ENCODE measurements at places on chromosomes 5 and 9.

GRCh38 chr5:115231598-115231997 lies 31.1 kb downstream of the PGGT1B start:
- DNase-seq = no peak

DNA sequence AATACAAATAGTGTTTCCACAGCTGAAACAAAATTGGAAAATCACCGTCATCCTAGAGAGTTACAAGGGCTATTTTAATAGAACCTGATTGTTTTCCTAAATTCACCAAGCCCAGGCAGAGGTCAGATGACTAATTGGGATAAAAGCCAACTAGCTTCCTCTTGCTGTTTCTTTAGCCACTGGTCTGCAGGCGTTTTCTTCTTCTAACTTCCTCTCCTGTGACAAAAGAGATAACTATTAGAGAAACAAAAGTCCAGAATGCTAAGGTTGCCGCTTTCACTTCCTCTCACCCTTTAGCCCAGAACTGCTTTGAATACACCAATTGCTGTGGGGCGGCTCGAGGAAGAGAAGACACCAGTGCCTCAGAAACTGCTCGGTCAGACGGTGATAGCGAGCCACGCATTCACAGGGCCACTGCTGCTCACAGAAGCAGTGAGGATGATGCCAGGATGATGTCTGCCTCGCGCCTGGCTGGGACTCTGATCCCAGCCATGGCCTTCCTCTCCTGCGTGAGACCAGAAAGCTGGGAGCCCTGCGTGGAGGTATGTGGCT lies at the start of gene TLR4:
TLR4 (plus strand) TSS at position 380 of the 552 bp plus-strand sequence; CDS start at position 450, 70 bp downstream.
- peak; percentile 73 for DNase-seq

DNA sequence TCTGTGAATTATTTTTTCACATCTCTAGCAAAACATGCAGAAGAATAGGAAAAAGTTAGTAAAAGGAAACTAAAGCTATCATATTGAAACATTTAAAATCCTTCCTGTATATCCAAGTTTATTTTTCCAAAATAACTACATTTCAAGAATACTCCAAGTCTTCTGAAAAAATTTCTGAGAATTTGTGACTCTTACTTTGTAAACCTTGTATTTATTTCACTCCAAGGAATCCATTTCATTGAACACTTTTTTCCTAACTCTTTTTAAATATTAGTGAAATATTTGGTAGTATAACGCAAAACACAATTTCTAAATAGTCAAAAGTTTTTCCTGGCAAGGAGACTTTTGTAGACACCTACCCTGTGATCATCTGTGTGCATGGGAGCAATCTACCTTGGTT lies 19.3 kb downstream of the ECM2 start:
- no peak for DNase-seq

DNA sequence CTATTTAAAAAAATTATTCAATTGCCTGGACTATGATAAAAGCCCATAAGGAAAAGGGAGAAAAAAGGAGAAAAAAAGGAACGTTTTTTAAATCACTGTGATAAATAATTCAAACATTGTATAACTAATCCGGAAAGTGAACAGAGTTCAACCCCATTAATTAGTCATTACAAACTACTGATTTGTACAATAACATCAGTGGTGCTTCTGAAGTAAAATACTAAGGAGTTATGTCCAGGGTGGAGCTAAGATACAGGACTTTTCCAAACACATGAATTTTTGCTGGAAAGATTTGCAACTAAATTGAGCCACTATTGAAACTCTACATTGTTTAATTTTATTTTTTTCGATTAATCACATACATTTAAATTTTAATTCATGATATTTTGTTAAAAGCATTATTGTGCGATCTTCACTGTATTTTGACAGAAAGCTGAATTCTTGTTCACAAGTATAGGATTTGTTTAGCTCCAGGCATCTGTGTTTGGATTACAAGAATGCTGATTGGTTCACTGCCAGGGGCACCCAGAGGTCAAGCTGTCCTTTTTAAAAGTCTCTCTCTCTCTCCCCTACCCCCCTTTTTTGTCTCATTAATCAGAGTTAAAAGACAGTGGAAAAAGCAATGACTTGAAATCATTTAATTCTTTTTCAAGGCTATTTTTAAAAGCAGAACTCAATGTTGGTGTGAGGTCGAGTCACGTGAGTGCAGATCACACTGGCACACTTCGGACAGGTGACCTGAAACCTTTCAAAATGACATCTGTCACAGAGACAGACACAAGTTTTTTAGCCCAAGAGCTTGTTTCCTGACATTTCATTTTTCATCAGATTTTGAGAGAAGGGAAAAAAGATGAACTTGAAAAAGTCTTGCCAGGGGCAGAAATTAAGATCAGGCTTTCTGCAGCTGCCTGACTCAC lies 387.3 kb downstream of the NR2F1-AS1 start:
- DNase-seq = peak; percentile 19

DNA sequence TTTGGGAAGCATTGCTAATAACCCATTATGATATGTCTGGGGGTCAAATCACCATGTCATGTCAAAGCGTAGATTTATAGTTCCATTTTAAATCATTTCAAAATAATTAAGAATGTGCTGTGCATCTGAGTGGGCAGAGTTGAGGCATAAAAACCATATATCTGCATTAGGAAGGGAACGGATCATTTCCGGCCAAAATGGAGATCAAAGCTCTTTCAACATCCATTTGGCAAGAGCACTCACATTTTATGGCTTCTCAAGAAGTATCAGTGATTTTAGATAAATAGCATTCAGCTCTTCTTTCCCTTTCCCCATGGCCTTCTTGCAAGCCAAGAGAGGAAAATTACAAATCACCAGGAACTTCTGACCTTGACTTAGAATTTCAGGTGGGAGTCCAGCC lies 89.9 kb downstream of the HSPA4 start:
- DNase-seq = no peak

DNA sequence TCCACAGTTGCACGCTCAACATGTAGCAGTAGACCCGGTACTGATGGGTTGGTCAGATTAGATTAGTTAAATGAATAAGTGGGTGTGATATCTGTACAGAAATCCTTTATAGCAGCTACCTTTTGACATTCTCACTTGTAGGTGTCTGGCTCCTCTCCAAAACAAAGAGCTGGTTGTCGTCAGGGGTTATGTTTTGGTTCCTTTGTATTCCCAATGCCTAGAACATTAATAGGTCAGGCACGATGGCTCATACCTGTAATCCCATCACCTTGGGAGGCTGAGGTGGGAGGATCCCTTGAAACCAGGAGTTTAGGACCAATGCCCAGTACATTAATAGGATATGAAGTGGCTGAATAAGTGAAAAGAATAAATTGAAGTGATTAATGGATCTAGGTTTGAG lies 182.1 kb downstream of the SNCAIP start:
- DNase-seq = no peak

DNA sequence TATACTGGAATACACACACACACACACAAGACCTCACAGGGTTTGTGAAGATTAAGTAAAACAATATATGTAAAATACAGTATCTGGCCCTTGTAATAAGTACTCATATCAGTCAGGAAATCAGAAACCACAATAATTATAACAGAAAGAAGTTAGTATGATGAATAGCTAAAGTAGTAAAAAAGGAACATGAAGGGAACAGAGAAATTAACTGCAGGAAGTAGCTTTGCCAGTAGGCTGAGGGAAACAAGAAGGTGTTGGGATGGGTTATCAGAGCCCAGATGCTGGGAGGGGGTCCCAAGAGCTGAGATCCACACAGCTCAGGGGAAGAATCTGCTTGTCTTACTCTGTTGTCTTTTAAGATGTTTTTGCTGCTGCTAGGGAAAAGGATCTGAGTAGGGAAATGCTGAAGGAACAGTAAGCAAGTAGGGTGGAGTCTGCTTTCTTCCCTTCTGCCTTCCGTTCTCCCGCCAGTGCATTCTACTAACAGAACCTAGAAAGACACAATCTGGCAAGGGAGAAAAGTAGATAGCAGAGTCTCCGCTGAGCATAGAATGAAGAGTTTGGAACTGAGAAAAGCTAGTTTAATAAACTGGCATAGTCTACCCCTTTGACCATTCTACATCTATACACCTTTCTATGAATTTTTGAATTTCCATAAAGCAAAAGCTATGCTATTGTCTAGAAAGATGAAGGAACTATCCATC lies 55.3 kb upstream of the ALDH1A1 start:
- no peak for DNase-seq

DNA sequence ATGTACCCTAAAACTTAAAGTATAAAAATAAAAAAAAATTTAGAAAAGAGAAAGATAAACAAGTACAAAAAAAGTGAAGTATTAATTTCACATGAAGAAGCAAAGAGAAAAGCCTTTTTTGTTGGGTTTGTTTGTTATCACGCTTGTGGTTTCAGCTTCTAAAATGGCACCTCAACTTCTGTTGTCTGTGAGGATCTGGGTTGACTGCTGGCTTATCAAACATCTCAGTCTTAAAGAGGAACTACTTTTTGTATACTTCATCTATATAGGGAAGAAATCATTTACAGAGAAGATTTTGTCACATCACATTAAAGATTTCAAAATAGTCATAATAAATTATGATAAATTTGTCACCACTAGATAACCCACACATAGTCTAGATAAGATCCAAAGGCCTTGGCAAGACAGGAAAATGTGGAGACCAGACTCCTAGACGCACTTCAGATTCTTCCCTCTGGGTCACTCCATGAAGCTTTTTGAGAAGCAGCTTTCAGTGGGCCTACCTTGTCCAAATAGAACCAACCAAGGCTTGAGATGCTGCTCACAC lies 8.8 kb upstream of the ADGRV1 start:
- DNase-seq = no peak

- DNase-seq = peak; percentile 89
These were observed 198.1 kb downstream of the NR3C1 start for GRCh38 chr5:143205386-143205785.

- no peak for DNase-seq
These were observed 103.7 kb downstream of the FOXD1 start for GRCh38 chr5:73344835-73345234.

GRCh38 chr5:173237143-173237874 lies 2.3 kb upstream of the NKX2-5 start:
- DNase-seq = no peak

GRCh38 chr9:36486329-36486932 lies 86.3 kb upstream of the MELK start:
- no peak for DNase-seq

DNA sequence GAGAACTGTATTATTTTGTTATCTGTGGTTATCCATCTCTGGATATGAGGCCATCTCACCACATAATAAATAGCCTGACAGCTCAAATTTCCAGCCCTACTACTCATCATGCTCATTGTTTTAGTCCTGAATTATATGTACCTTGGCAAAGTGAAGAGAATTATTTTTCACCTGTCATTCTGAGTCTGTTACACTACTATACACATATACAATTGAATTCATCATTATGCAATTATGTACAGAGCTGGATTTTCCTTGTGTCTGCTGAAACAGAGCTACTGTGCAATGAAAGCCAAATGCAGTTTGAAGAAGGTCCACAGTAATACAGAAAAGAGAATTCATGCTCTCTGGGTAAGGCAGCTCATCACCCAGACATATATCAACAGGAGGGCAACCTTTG lies 28.5 kb downstream of the ESM1 start:
- DNase-seq = no peak

GRCh38 chr5:173003360-173003759 lies 19.8 kb downstream of the ATP6V0E1 start:
- no peak for DNase-seq

DNA sequence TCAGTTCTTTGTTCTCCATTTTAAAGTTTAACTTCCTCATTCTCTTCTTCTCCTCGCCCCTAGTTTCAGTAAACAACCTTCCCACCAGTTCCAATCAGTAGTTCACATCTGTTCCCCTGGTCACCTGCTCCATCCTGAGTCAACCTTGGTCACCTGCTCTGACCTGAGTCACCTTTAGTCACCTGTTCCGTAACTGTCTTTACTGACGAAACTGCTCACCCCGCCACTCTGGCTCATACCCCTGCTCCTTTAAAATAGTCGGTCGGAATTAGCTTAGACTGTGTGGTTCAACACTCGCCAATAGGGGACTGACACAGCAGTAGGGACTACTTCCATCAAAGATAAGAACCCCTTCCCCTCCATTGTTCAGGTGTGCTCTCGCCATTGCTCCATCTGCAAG lies 76.3 kb upstream of the GPBP1 start:
- DNase-seq = no peak

DNA sequence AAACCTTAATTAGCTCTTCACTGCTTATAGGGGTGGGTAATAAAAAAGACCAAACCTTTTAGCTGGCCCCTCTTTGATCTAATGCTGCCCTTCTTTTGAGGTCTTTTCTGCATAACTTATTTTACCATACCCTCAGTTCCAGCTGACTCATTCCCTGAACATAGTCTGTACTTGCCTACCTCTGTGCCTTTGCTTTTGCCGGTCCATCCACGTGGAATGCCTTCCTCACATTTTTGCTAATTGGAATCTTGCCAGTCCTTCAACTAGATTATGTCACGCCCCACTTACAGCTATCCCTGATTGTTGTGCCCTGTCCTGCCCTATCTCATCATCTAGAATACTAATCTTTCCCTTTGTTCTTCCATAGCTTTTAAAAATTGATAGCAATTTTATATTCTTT lies 44.2 kb downstream of the FAF2 start:
- DNase-seq = no peak

- DNase-seq = no peak
These were observed 78.0 kb downstream of the GABRA1 start for GRCh38 chr5:161925960-161926359.

DNA sequence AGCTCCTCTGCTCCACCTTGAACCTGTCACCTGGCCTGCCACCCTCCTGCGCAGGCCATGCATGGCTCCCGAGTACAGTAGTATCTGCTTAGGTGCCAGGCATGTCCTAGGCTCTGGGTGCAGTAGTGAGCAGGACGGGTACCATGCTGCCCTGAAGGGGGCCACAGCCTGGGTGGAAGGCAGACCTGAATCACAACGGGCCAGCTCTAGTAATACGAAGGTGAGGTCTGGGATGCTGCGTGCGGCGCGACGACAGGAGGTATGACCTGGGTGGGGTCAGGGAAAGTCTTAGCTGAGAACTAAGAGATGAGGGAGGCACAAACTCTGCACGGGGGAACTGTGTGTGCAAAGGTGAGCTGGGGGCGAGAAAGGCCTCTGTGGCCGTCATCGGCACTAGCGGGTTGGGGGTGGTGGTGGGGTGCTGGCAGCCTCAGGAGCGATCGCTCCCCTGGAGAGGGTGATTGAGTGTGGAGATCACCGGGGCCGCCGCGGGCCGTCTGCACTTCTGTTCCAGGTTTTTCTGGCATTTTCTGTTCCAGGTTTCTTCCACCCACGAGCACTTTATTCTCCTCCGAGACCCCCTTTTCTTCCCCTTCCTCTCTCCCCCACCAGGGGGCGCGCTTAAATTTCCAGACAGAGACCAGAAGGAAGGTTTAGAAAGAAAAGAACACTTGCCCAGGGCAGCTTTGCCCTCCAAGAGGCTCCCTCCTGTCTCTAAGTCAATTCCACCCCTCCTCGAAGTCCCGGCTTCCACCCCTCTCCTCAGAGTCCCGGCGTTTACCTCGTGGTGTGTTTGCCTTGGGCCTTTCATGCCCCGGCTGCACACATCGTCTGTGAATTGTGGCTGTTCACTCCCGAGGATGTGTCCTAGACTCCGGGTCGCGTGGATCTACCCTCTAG lies 15.1 kb downstream of the PDLIM4 start:
- DNase-seq = no peak

- peak; percentile 95 for DNase-seq
These were observed 31.6 kb upstream of the F2RL1 start for GRCh38 chr5:76787237-76787636.

Measured in muscle of back (tissue), 13 donors.